ENCODE measurements at places on chromosomes 6 and 20.

GRCh38 chr6:140485740-140486449, 1111.4 kb upstream of the CITED2 start:
- DNase-seq = no peak

GRCh38 chr6:36286858-36287257, 17.0 kb downstream of the PNPLA1 start:
- DNase-seq = no peak

DNA sequence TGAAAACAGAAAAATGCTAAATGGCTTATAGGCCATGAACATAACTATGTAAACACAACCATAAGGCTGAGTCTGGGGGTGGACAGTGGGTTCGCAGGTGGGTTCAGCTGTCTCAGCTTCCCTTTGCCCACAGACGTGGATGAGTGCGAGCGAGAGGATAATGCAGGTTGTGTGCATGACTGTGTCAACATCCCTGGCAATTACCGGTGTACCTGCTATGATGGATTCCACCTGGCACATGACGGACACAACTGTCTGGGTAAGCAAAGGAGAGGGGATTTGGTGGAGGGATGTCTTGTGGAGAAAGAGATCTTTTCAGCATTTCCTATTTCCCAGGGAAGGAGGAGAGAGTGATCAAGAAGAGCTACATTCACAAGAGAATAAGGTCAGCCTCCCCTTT, 14.7 kb downstream of the SCUBE3 start:
- no peak for DNase-seq

GRCh38 chr6:114764866-114765265, 422.0 kb upstream of the HS3ST5 start:
- DNase-seq = no peak

DNA sequence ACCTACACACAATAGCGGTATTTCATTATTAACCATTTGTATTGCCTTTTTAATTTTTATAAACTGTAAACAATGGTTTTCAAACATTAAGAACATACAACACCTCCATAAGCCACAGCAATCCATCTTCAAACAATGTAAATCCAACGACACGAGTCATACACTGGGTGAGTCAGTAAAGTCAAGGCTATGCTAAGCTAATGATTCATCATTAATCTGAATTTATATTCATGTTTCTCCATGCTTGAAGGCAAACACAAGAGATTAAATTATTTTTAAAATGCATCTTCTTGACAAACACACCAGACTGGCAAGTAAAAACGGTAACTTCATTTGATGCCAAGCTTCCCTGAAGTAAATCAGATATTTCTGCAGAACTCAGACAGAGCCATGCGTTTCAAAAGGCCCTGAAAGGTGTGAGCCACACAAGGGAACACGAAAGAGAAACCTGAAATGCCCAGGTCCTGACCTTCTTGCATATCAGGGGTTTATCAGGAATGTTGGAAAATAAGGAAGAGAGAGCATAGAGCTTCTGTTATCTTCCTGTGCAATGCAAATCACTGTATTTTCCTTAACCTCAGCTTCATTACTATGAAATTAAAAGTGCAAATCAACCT, 162.5 kb downstream of the ALDH8A1 start:
- no peak for DNase-seq

DNA sequence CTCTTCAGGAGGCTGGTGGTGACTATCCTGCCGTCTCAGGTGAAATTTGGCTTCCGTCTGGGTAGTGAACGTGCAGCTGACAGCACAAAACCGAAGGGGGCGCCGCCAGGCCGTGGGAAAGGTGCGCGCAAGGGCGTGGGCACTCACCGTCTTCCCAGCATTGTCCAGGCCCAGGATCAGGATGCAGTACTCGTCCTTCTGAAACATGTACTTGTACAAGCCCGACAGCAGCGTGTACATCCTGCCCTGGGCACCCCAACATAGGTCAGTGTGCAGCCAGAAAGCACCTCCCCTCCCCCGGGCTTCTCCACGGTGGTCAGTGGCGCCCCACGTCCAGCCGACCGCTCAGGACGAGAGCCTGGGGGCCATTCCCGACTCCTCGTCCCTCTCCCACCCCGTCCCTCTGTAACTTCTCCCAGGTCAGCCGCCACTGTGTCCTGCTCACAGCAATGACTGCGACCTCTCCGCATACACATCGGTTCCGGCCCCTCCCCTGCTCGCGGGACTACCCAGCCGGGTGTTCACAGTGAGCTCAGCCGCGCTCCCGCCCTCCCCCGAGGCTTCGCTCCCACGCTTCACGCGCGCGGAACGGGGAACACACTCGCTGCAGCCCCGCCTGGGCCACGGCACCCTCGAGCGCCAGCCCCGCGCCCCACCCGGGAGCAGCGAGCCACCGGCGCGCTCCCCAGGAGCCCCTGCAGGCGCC, 771 bp downstream of the ARFRP1 start:
- no peak for DNase-seq

- DNase-seq = no peak
These were observed 45.8 kb downstream of the QKI start for GRCh38 chr6:163460307-163460782.

DNA sequence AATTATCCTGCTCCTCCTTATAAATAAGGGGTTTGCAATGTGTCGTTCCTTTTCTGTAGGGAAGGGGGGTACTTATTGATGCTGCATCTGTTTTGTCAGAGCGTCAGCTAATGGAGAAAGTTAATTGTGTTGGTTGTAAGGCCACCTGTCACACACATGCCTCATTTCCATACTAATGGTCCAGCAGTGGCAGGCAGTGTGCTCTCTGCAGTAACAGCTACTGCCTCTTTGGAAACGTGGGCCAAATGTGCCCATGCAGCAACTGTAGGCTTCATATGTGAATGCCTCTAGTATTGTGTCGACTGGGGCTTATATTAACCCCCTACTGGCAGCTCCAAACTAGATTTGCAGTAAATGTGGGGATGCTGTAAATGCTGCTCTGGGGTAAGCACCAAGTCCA, 56.3 kb upstream of the OLIG3 start:
- no peak for DNase-seq
